HFFc6 (cell line): ENCODE measurements at places on chromosomes 3 and 15. TPM values are rescaled to one million over a fixed set of nuclear protein-coding genes. Genes with fewer than 3 reads are reported as not detected.

The FAM3D gene
- total RNA-seq = not detected in 3 replicates

The FEZF2 gene
- total RNA-seq = not detected in 3 replicates

The IQCH gene
- total RNA-seq = 1.4 to 1.5 TPM (median 1.5 TPM) in 3 replicates

The CCDC32 gene
- 15.3 to 17.9 TPM (median 17.8 TPM) in 3 replicates for total RNA-seq

The KLHL40 gene
- total RNA-seq = not detected in 3 replicates

The CPNE9 gene
- not detected in 3 replicates for total RNA-seq

The MOBP gene
- total RNA-seq = not detected in 2 replicates

The PDHB gene
- total RNA-seq = 84.8 to 95.2 TPM (median 93.8 TPM) in 3 replicates

The JMJD7 gene
- total RNA-seq = 4.9 and 8.1 TPM in 2 replicates

- no peak overlapping the region for H3K4me3 ChIP-seq
- H3K36me3 ChIP-seq = no peaks in the 10 kb centered on the region
- H3K27me3 ChIP-seq = peaks cover 4% of the 10 kb centered on the region; the same call in 1 of the 2 replicates
- H3K27ac ChIP-seq = no peak overlapping the region
Measured at GRCh38 chr3:132062535-132062934, 27.7 kb upstream of the CPNE4 start.

DNA sequence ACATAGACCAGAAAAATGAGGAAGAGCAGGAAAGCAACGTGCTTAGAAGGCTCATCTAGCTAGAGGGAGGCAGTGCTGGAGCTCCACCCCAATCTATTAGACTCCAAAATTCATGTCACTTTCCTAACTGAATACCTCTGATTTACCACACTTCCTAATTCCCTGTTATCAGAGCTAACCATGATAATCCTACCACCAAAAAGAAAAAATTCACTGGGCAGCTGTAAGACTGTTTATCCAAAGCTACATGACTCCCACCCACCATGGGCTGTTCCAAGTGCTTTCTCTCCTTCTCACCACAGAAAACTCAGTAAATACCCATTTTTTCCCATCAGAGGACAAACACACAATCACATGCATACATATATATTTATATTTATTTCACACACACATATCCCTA, 479.5 kb upstream of the WNT5A start:
- no peaks in the 10 kb centered on the region for H3K27me3 ChIP-seq
- no peak overlapping the region for H3K4me3 ChIP-seq
- no peak for DNase-seq

GRCh38 chr3:126026277-126026751, 57.3 kb downstream of the ROPN1B start:
- no peak for DNase-seq
- no peaks in the 10 kb centered on the region for H3K4me1 ChIP-seq
- H3K27ac ChIP-seq = no peak overlapping the region

DNA sequence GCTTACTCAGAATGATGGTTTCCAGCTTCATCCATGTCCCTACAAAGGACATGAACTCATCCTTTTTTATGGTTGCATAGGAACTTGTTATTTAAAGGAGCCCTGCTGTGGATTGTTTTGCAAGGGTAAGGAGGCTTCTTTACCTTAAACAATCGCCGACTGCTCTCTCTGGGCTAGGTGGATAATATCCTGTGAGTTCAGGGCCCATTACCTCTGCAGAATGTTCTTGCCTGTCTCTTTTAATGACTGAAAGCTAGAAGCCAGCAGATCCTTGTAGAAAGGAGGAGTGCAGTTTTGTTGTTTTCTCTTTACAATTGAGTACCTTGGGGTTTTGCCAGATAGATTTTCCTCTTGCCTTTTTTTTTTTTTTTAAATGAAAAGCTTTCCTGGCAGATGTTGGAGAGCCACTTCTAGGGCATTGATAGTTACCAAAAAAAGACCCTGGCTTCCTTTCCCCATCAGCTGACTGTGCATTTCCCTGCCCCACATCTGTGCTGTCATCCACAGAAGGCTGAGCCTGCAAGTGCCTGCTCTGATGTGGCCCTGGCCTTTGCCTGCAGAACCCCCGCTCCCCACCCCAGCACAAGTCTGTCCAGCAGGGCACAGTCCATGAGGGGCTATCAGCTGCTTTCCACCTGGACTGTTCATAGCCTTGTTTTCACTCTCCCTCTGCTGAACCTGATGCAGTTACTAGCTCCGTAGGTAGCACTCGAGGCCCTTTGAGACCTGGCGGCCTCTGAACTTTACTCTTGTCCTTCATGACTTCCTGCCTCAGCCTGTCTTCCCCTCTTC, 113.1 kb downstream of the CHCHD6 start:
- no peak overlapping the region; the same call in 1 of the 2 replicates for H3K27ac ChIP-seq
- peaks cover 23% of the 10 kb centered on the region for H3K4me1 ChIP-seq
- no peak overlapping the region for H3K4me3 ChIP-seq
- peaks cover 8% of the 10 kb centered on the region for H3K36me3 ChIP-seq
- H3K27me3 ChIP-seq = no peaks in the 10 kb centered on the region; the same call in 1 of the 2 replicates
- no peak for DNase-seq

DNA sequence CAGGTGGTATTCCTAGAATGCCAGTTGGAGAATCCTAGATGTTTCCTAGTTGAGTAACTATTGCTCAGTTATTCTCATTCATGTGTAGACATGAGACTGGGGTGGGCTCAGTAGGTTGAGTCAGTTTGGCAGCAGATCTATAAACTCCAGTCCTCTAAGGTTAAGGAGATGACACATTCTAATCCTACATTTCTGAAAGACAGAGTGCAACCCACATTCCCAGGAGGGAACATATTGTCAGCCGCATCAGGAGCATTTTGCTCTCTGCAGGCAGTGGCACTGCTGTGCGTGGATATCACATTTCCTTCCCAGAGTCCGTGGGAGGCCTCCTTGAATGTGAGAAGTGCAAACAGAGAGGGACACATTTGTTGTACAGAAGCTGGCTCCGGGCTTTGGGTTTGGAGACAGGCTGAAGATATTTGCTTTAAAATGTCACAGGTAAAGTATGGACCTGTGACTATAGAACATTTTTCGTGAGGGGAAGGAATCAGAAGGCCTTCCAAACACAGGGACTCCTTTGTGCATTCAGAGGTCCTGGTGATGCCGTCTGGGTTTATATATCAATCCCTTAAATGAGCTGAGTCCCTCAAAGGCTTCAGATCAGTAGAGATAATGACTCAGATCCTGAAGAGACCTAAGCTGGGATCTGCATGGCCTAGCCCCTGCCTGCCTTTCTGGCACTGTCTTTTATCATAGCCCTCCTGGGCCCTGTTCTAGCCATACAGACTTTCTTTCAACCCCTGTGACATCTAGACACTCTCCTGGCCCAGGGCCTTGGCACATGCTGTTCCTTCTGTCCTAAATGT, 156.5 kb downstream of the CADPS start:
- DNase-seq = no peak
- H3K36me3 ChIP-seq = no peaks in the 10 kb centered on the region
- H3K27ac ChIP-seq = no peak overlapping the region

GRCh38 chr15:80906159-80906766, 83.4 kb downstream of the MESD start:
- peaks cover 14% of the 10 kb centered on the region; the same call in 1 of the 2 replicates for H3K4me1 ChIP-seq
- no peak overlapping the region for H3K4me3 ChIP-seq
- no peak for DNase-seq
- peaks cover 17% of the 10 kb centered on the region for H3K27me3 ChIP-seq
- peaks cover 14% of the 10 kb centered on the region for H3K36me3 ChIP-seq

DNA sequence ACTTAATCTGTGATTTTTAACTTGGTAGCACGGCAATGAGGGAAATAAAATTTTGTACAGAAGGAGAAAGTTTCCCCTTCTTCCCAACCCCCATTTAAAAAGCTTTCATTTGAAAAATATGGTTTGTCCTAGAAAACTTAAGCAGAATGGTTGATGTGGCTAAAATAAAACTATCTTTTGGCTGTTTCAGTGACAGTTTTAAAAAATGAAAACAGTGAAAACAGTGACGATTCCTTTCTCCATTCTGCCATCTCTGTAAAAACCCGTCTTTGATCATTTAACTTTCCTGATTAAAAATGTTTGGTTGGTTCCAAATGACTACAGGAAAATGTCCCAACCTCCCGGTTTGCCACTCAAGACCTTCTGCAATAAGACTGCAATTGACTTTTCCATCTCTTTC, 160.7 kb downstream of the EBLN2 start:
- no peaks in the 10 kb centered on the region for H3K36me3 ChIP-seq
- H3K4me1 ChIP-seq = no peaks in the 10 kb centered on the region

DNA sequence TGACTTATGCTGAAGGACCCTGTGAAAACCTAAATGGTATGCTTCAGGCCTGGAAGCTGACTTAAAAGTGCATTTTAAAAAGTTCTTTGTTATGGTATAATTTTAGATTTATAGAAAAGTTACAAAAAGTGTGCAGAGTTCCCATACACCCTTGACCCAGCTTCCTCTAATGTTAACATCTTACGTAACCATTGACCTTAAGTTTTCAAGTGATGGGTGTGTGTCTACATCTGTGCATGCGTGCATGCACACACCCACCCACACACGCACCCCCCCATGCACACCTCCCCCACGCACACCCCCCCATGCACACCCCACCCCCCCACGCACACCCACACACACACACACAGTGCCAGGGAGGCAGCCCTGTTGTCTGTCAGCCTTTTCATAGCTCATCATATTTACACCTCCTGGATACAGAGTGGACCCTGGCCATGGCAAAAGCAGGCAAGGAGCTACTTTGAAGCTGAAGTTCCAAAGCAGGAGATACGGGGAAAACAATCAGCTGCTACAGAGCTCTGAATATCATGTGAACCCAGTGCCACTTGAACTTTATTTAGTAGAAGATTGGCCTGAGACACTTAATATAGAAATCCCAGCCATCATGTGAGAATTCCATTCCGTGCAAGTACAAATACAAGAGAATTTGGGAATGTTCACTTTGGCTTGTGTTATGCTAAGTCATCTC, 30.0 kb upstream of the TRAK1 start:
- H3K4me1 ChIP-seq = peaks cover 74% of the 10 kb centered on the region
- H3K36me3 ChIP-seq = no peaks in the 10 kb centered on the region; the same call in 1 of the 2 replicates
- H3K27me3 ChIP-seq = peaks cover 2% of the 10 kb centered on the region
- H3K27ac ChIP-seq = peak overlapping the region; percentile 94
- DNase-seq = no peak

DNA sequence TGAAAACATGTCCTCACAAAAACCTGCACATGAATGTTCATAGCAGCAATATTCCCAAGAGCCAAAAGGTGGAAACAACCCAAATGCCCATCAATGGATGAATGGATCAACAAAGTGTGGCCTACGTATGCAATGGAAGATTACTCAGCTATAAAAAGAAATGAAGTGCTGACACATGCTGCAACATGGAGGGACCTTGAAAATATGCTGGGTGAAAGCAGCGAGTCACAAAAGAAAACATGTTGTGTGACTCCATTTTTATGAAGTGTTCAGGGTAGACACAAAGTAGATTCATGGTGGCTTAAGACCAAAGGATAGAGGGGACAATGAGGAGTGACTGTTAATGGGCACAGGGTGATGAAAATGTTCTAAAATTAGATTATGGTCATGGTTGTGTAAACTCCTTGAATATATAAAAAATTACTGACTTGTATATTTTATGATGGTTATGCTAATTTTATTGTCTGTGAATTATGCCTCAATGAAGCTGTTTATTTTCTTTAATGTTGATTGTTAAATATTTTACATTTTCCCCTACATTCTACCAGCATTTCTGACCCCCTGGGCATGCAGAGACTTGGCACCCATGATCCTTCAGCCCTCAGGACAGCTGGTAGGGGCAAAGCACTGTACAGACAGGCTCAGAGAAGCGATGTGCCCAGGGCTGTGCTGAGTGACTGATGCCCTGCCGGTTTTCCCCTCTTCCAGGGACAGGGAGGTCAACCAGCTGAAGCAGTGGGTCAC, 37.8 kb downstream of the CFAP100 start:
- H3K4me3 ChIP-seq = no peak overlapping the region
- H3K4me1 ChIP-seq = peaks cover 6% of the 10 kb centered on the region
- H3K36me3 ChIP-seq = peaks cover 6% of the 10 kb centered on the region; the same call in 1 of the 2 replicates
- H3K27me3 ChIP-seq = no peaks in the 10 kb centered on the region; the same call in 1 of the 2 replicates

DNA sequence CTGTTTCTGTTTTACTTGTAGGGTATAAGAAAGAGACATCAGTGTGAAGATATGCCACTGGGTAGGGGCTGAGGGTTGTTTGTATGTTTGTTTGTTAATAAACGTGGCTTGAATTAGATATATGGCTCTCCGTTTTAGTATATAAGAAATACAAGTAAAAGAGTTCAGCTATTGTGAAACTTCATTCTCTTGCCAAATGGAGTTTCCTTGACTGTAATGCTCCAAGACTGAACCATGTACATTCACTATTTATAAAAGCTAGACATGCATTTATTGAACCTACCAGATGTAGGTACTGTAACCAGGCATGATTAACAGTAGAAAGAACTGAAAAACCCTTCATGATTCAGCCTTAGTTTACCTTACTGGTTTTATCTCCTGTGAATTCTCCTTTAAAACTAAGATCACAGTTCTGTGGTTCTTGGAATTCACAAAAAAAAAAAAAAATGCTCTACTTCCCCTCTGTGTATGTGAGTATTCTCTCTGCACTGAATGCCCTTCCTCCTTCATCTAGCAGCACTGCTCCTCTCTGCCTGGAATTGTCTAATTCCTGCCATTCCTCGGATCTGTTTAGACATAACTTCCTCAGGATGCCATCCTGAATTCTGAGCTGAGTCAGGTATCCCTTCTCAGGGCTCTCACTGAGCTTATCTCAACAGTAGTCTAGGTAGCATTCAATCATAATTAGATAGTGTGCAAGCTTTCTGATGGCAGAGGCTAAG, 504.4 kb downstream of the FHIT start:
- H3K4me3 ChIP-seq = no peak overlapping the region; the same call in none of the 2 replicates
- DNase-seq = no peak
- peaks cover 52% of the 10 kb centered on the region for H3K4me1 ChIP-seq
- no peaks in the 10 kb centered on the region for H3K36me3 ChIP-seq
- H3K27ac ChIP-seq = peak overlapping the region; percentile 50; the same call in 1 of the 2 replicates

DNA sequence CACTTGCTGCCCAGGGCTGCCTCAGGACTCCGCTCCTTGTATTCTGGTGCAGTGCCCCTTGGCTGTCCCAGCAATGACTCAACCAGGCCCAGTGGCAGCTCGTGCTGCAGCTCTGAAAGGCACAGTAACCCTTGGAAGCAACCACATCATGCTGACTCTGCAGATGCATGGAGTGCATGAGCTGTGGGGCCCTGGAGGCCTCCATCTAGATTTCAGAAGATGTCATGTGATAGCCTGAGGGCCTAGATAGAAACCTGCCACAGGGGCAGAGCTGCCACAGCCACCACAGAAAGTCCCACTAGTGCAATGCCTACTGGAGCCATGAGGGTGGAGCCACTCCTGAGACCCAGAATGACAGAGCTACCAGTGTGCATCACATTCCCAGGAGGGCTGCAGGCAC, 117.1 kb upstream of the SMAD3 start:
- peaks cover 43% of the 10 kb centered on the region for H3K4me1 ChIP-seq
- H3K4me3 ChIP-seq = no peak overlapping the region
- H3K27ac ChIP-seq = no peak overlapping the region

DNA sequence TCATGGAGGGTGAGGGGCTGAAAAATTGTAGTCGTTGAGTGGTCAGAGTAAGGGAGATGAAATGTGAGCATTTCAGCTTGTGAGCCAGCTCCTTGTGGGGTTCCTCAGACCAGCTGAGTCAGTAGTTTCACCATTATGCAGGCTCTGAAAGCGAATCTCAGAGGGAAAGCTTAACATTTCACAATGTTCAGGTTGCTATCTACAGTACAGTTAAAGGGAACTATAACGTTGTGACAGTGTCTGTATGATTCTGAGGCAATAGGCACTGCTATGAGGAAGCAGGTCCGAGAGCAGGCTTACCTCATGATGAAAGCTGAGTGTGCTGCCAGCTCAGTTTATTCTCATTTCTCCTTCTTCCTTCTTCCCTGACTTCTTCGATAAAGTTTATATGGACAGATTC, 469.6 kb downstream of the EDEM1 start:
- H3K27me3 ChIP-seq = no peaks in the 10 kb centered on the region
- no peak overlapping the region for H3K4me3 ChIP-seq
- no peak for DNase-seq
- no peaks in the 10 kb centered on the region for H3K4me1 ChIP-seq

- H3K27ac ChIP-seq = no peak overlapping the region
- H3K36me3 ChIP-seq = no peaks in the 10 kb centered on the region
- peaks cover 21% of the 10 kb centered on the region for H3K4me1 ChIP-seq
- no peak overlapping the region for H3K4me3 ChIP-seq
- DNase-seq = peak; percentile 7
- peaks cover 54% of the 10 kb centered on the region for H3K27me3 ChIP-seq
Measured at GRCh38 chr3:129025691-129026435, 24.8 kb downstream of the EFCC1 start.
